SK-N-MC (cell line): ENCODE measurements at places on chromosomes 2 and 18.
A peak's percentile ranks its signal among the peaks of the same experiment; 100 is the strongest.

DNA sequence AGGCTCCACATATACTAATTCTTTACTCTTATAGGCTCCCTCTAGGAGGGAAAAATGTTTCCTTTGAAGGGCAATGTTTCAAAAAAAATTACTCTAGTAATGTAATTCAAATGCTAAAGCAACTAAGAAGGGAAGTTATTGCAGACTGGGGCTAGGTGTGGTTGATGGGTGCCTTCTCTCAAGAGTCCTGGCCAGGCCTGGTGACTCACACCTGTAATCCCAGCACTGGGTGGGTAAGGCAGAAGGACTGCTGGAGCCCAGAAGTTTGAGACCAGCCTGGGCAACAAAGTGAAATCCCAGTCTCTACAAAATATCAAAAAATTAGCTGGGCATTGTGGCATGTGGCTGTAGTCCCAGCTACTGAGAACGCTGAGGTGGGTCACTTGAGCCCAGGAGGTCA is 31.2 kb upstream of the CDKL4 start:
- DNase-seq, result no peak

DNA sequence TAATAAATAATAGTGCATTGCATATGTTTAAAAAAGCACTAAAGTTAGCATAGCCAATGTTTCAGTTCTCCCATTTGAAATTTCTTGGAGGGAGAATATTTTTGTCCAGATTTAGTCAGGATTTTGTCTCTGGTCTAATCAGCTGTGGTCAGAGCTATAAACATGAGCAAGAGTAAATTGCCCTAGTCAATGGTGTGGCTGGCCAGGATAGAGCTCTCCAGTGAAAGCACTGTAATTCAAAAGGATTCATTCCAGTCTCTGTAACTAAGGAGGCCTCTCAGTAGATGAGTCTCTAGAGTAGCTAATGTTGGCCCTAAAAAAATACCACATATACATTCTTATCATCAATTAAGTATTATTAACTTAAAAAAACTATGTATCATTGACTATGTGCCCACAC is 241.6 kb downstream of the CDCA7 start:
- DNase-seq, result no peak

DNA sequence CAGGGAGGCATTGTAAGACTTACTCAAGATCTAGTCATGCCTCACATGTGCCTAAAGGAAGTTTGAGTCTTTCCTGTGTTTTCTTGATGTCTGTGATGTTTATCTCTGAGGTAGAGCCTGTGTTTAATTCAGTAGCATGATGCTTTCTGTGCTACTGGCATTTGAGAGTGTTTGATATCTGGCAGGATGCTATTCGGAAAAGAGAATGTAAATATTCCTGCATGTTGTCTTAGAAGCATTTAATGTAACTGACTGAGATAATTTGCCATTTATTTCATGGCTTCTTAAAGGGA is 58.8 kb downstream of the GREB1L start:
- no peak for DNase-seq

DNA sequence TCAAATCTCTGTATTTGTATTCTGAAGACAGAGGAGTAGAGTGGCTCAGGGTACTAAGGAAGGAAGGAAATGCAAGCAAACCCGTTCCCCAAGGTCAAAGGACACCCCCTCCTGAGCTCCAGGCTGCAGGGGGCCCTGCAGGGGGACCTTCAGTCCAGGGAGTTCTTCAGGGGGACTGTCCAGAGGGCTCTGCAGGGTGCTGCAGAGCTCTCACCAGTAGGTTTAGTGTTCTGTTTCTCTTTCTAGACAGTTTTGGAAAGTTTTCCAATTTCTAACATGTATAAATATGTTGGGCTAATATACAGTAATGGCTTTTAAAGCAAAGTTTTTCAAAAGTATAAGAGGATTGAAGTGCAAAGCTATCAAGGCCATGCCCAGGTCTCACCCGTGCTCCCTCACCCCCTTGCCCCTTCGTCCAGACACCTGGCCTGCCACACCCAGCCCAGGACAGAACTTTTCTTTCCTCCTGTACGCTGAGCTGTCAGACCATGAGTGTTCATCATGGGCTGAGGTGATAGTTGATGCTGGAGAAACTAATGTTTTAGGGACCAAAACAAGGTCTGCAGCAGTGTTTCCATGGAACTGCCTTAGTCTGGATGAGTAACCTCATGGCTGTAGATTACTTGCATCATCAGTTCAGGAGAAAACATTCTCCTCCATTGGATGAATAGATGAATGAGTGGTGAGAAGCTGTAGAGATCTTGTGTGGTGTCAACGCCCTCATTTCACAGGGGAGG is 134.2 kb downstream of the GLI2 start:
- no peak for DNase-seq

GRCh38 chr2:12764849-12765605 is 48.3 kb downstream of the TRIB2 start:
- DNase-seq, result no peak

DNA sequence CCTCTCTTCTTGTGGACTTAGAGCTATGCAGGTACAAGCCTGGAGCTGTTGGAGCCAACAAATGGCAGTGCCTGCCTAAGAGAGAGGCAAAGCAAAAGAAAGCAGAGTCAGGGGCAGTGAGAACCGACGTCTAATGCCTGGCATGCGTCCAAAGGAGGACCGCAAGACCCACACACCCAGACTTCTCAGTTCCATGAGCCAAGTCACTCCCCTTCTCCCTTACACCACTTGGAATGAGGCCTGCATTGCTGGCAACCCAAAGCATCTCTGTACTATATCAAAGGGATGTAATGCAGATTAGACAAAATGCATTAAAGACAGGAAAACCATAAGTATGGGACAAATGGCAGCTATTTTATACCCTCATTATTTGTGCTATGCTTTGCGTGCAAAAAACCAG is 49.9 kb upstream of the RNU4ATAC start:
- peak; percentile 64 for DNase-seq

- DNase-seq, result peak; percentile 59
These were observed 174.3 kb downstream of the RBM43 start for GRCh38 chr2:151087377-151087776.

GRCh38 chr18:7317804-7318231 is 86.9 kb downstream of the LRRC30 start:
- DNase-seq, result no peak
